Activated CD8-positive, alpha-beta memory T cell treated with anti-CD3 and anti-CD28 coated beads, Interleukin-2, amount 10 ng/mL, durations not matched to agents 7 days and 5 days (primary cell): ENCODE measurements at places on chromosomes 11 and 22. TPM values are rescaled to one million over a fixed set of nuclear protein-coding genes. Genes with fewer than 3 reads are reported as not detected.

Gene BEST1
- not detected for total RNA-seq

GRCh38 chr11:17531636-17532113, 12.5 kb downstream of the USH1C start:
- no peaks in the 10 kb centered on the region for H3K4me1 ChIP-seq
- no peak for DNase-seq
- H3K36me3 ChIP-seq = no peaks in the 10 kb centered on the region

GRCh38 chr22:50209893-50210292, 9.1 kb downstream of the SELENOO start:
- no peak overlapping the region for H3K4me3 ChIP-seq
- H3K27me3 ChIP-seq = no peaks in the 10 kb centered on the region
- peaks cover 22% of the 10 kb centered on the region for H3K36me3 ChIP-seq
- peak; percentile 81 for DNase-seq

DNA sequence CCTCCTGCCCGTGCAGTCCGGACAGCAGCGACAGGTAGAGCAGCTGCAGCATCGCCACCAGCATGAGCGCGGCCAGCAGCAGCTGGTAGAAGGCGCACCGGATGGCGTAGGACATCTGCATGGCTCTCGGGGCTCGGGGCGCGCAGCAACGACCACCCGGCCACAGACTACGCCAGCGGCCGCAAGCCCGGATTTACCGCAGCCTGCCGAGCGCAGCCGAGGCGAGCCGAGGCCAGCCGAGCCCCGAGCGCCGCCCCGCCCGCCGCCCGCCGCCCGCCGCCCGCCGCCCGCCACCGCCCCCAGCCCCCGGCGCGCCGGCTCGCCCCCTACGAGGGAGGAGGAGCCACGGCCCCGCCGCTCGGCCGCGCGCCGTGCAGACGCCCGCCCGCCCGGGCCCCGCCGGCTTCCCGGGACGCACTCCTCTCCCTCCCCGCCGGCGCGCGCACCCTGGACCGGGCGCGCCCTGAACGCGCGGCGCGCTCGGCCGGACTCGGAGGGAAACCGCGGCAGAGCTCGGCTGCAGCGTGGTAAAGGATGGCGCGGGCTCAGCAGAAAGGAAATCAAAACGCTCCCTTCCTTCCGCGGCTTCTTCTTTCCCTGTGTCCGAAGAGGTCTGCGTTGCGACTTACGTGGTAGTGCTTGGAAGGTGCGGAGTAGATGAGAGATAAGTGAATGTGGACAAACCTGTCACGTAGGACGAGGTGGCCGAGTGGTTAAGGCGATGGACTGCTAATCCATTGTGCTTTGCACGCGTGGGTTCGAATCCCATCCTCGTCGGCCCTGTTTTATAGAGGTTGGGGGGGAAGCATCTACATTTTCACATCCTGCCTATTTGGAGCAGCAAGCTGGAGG, at the start of gene B4GAT1:
Gene B4GAT1 (minus strand): TSS at position 205 of the 852 bp plus-strand sequence. CDS start 84 bp downstream, at position 121.
- peak within 1 kb of the TSS; percentile 85 for H3K4me3 ChIP-seq
- H3K4me1 ChIP-seq = peaks cover 49% of the 10 kb centered on the region
- H3K27ac ChIP-seq = peak within 1 kb of the TSS; percentile 93
- no peaks in the 10 kb centered on the region for H3K27me3 ChIP-seq
- H3K36me3 ChIP-seq = peaks cover 2% of the 10 kb centered on the region

DNA sequence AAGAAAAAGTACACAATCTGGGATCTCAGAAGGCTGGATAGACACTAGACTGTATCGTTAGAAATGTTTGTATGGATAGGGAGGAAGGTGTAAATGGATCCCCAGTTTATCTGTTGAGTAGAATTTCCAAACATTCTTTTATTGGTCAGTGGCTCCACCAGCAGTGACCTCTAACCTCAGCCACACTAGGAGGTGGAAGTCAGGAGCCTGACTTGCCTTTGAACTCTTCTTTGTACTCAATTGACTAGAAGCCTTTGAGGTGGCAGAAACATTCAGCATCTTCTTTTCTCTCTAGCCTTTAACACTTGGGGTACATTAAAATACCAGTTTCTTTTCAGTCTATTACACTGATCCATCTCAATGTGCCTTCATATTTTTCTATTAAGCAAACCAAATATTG, 39.1 kb downstream of the EXT2 start:
- no peaks in the 10 kb centered on the region for H3K4me1 ChIP-seq
- no peak overlapping the region for H3K4me3 ChIP-seq
- no peaks in the 10 kb centered on the region for H3K27me3 ChIP-seq
- DNase-seq = no peak
- no peak overlapping the region for H3K27ac ChIP-seq
- peaks cover 6% of the 10 kb centered on the region for H3K36me3 ChIP-seq

DNA sequence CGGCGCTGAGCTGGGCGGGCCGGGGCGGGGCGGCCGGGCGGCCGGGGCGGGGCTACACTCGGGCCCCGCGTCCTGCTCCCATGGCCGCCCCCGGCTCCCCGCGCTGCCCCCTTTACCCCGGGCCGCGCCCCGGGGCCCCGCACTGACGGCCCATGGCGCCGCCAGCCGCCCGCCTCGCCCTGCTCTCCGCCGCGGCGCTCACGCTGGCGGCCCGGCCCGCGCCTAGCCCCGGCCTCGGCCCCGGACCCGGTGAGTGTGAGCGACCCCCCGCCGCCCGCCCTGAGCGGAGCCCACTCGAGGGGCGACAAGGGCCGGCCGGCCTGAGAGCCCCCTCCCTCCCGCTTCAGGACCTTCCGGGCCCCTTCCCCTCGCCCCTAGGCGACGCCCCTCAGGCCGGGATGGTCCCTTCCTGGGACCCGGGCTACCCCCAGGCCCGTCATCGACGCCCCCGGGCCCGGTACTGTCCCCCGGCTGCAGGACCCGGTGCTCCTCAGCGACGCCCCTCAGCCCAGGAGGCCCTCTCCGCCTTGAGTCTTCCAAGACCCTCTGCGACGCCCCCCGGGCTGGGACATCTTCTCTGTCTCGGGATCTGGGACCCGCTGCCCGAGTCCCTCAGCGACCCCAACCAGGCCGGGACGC, at the start of gene KREMEN1:
Gene KREMEN1 (plus strand): TSS at position 57 of the 639 bp plus-strand sequence. CDS start 96 bp downstream, at position 153.
- no peak within 1 kb of the TSS for H3K27ac ChIP-seq
- H3K4me3 ChIP-seq = peak within 1 kb of the TSS; percentile 58
- peaks cover 74% of the 10 kb centered on the region for H3K27me3 ChIP-seq
